Midbrain (tissue), 1 donor: ENCODE measurements at places on chromosomes 3 and 15.

DNA sequence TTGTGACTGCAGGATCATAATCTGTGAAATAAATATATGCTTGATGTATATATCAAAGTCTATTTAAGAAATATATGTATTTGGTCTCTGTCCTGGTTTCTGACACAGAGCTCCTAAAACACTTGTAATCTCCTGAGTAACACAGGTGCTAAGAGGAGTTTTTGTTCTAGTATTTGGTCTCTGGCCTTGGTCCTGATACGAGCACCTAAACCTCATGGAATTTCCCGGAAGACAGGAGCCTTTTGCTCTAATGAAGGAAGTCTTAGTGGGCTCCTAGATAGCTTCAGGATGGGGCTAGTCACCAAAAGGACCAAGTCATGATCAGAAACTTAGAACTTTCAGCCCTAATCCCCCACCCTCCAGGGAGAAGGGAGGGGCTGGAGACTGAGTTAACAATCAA lies 19.2 kb upstream of the MUSTN1 start:
- DNase-seq, result no peak

DNA sequence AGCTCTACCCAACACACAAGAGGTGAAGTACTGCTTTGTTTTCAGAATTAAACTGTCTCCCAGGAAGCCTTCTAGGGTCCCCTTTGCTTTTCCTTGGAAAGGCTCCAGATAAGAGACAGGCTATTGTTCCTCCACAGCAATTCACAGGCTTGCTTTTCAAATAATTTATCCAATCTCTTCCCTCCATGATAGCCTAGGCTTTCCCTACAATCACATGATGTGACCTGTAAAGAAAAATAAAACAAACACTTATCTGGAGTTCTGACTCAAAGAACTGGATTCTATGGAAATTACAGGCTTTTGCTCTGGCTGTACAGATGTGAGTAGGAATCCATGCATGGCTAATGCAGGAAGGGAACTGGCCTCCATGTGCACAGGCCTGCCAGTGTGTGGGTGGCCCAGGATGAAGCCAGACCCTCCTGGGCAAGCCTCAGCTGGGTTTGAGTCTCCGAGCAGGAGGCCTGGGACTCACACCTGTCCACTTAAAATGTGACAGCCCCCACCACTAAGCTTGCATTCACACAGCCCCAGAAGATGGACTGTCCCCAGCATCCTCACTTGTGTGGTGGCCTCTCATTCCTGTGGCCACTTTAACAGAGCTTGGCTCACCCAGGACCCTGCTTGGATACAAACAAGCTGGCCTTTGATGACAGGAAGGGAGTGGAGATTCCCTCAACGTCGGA lies 75.8 kb upstream of the LEKR1 start:
- DNase-seq, result no peak

- no peak for DNase-seq
These were observed 113.8 kb upstream of the CCDC54 start for GRCh38 chr3:107263269-107264021.

DNA sequence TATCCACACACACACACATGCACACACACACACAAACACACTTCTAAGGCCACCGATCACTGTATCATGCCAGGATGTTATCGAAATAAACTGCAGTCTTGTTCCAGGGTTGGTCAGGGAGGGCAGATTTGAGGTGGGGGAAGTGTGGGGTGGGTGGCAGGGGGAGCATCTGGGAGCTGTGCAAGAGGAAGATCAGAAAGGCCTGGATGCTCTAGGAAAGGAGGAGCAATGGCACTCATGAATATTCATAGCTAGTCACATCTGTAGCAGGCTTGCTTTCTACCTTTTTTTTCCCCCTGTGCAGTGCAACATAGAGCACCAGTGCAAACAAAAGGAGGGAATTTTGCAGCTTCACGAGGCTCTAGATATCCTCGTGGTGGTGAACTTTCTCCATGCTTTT lies 84.9 kb downstream of the MEIS2 start:
- DNase-seq, result no peak

GRCh38 chr3:58026598-58026997 lies 18.4 kb downstream of the FLNB start:
- DNase-seq, result no peak

DNA sequence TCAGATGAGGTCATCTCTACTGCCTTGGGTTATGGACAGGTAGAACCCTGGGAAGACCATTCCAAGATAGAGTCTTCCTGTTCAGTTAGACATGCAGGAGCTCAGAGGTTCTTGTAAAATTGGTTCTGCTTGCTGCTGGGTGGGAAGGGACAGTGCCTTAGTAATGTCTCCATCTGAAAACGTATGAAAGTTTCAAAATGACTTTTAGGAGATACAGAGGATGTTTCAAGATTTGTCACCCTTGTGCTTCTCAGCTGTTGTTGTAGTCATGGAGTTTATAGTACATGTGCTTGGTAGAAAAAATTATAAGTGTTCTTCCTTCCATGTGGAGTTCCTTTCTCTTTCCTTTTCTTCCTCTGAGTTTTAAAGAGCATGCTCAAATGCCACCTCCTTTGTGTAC lies 885.2 kb upstream of the CFAP20DC start:
- no peak for DNase-seq
